Activated CD4-positive, alpha-beta T cell treated with anti-CD3 and anti-CD28 coated beads, Interleukin-2, amount 10 ng/mL, durations not matched to agents 24 days and 14 days (primary cell): ENCODE measurements at places on chromosomes 5 and 9. TPM values are rescaled to one million over a fixed set of nuclear protein-coding genes. Genes with fewer than 3 reads are reported as not detected.
A peak's percentile ranks its signal among the peaks of the same experiment; 100 is the strongest.

PCDHB4 gene
- not detected in 2 replicates for total RNA-seq

GLRA1 gene
- not detected in 2 replicates for total RNA-seq

PRKAA1 gene
- 44.8 and 49.1 TPM in 2 replicates for total RNA-seq

FBXW11 gene
- 53.3 and 54.4 TPM in 2 replicates for total RNA-seq

OBP2B gene
- total RNA-seq, result not detected in 2 replicates

- H3K27me3 ChIP-seq, result no peaks in the 10 kb centered on the region
- H3K4me3 ChIP-seq, result no peak overlapping the region
- DNase-seq, result no peak
- H3K4me1 ChIP-seq, result no peaks in the 10 kb centered on the region
- no peak overlapping the region for H3K27ac ChIP-seq
These were observed 1816.5 kb downstream of the MAT2B start for GRCh38 chr5:165321912-165322311.

GRCh38 chr5:179278119-179278518 lies 67.1 kb downstream of the ADAMTS2 start:
- H3K36me3 ChIP-seq, result no peaks in the 10 kb centered on the region
- no peaks in the 10 kb centered on the region for H3K4me1 ChIP-seq
- DNase-seq, result no peak
- H3K4me3 ChIP-seq, result no peak overlapping the region
- H3K27me3 ChIP-seq, result no peaks in the 10 kb centered on the region
- no peak overlapping the region for H3K27ac ChIP-seq

- no peak overlapping the region for H3K27ac ChIP-seq
- peaks cover 13% of the 10 kb centered on the region for H3K4me1 ChIP-seq
- no peak overlapping the region for H3K4me3 ChIP-seq
- no peak for DNase-seq
These were observed 21.1 kb upstream of the EEIG1 start for GRCh38 chr9:128001779-128002298.

GRCh38 chr5:41598011-41598410 lies 87.6 kb upstream of the PLCXD3 start:
- H3K27me3 ChIP-seq, result no peaks in the 10 kb centered on the region
- no peak overlapping the region for H3K27ac ChIP-seq
- H3K36me3 ChIP-seq, result no peaks in the 10 kb centered on the region
- H3K4me3 ChIP-seq, result no peak overlapping the region
- DNase-seq, result no peak

DNA sequence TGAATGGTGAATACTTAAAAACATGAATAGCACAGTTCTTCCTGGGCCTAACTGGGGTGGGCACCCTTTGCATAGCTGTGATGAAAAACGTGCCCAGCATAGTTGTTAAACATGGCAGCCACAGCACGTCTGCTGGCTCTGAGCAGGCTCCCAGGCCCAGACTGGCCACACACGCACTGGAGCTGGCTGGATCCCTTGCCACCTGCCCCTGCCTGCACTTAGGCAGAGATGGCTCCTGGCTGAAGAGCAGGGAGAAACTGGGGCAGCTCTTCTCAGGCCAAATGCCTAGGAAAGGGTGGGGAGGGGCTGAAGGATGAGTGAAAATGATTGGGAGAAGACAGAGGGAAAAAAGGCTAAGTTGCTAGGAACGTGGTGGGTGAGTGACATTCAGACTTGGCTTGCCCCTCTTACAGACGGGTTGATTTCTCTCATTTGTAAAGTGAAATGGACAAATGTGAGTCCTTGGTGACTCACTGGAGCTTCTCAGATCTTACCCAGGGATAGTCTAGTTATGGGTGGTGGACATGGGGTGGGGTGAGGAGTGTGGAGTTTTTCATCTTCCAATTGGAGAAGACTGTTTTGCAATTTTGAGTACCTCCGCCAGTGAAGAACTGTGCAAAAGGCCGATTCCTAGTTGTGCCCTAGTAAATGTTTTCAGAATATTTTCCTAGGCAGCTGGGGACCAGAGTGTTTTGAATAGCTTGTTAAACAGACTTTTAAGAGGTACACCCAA lies 42.4 kb downstream of the TRIO start:
- no peaks in the 10 kb centered on the region for H3K36me3 ChIP-seq
- DNase-seq, result no peak
- H3K4me1 ChIP-seq, result no peaks in the 10 kb centered on the region
- H3K4me3 ChIP-seq, result no peak overlapping the region
- H3K27ac ChIP-seq, result no peak overlapping the region

- H3K4me1 ChIP-seq, result no peaks in the 10 kb centered on the region
- no peak overlapping the region for H3K4me3 ChIP-seq
- no peak overlapping the region for H3K27ac ChIP-seq
- DNase-seq, result no peak
- H3K36me3 ChIP-seq, result no peaks in the 10 kb centered on the region
These were observed 198.1 kb upstream of the WWC1 start for GRCh38 chr5:168093200-168093910.

DNA sequence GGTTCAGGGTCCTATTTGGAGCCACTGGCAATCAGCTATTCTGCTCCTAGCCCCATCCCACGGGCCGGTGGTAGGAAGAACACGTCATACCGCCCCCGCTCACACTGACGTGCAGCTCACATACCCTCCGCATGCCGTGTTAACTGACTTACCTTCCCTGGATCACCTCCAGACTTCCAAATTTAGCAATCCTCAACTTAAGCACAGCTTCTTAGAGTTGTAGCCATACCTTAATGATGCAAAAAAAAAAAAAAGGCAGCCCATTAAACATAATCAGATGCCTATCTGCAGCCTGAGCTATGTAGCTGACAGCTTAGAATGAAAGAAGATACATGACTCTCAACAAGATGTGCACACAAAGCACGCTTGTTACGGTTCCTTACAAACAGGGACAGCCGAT lies 93.0 kb downstream of the IRX2 start:
- H3K36me3 ChIP-seq, result no peaks in the 10 kb centered on the region
- no peaks in the 10 kb centered on the region for H3K27me3 ChIP-seq
- H3K4me3 ChIP-seq, result no peak overlapping the region
- H3K27ac ChIP-seq, result no peak overlapping the region
- no peak for DNase-seq
- no peaks in the 10 kb centered on the region for H3K4me1 ChIP-seq

GRCh38 chr5:173383711-173384110 lies 55.5 kb upstream of the STC2 start:
- H3K4me1 ChIP-seq, result no peaks in the 10 kb centered on the region
- no peak overlapping the region for H3K4me3 ChIP-seq
- no peak overlapping the region for H3K27ac ChIP-seq
- no peaks in the 10 kb centered on the region for H3K36me3 ChIP-seq
- DNase-seq, result no peak

GRCh38 chr9:35812025-35812602 lies at the start of gene SPAG8:
SPAG8 (minus strand) TSS chr9:35812262; CDS start chr9:35812147, 115 bp downstream.
- H3K27ac ChIP-seq, result peak within 1 kb of the TSS; percentile 94
- H3K27me3 ChIP-seq, result no peaks in the 10 kb centered on the region
- peak; percentile 99 for DNase-seq
- H3K36me3 ChIP-seq, result peaks cover 8% of the 10 kb centered on the region

DNA sequence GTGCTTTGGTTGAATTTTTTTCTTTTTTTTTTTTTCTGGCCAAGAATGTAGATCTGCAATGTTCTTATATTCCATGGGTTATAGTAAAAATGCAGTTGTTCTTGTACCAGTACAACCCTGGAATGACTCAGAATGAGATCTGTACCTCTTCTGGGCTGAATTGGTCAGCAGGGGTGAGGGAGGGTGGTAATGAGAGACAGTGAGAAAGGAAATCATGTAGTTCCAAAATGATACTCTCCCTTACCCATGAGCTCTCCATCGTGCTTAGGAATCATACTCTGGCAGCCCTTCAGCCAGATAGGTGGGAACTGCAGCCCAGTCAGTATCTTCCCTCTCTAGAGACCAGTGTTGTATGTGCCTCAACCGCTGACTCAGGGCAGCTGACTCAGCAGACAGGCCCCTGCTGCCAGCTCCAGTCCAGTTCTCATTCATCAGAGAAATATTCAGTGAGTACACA lies 2.1 kb upstream of the GLIS3 start:
- H3K27ac ChIP-seq, result peak overlapping the region; percentile 54
- H3K4me1 ChIP-seq, result peaks cover 54% of the 10 kb centered on the region
- no peaks in the 10 kb centered on the region for H3K36me3 ChIP-seq
- DNase-seq, result no peak
- no peak overlapping the region for H3K4me3 ChIP-seq

- H3K27me3 ChIP-seq, result no peaks in the 10 kb centered on the region
- peaks cover 50% of the 10 kb centered on the region for H3K36me3 ChIP-seq
- DNase-seq, result peak; percentile 60
- no peak overlapping the region for H3K4me3 ChIP-seq
- H3K27ac ChIP-seq, result peak overlapping the region; percentile 49
- H3K4me1 ChIP-seq, result peaks cover 74% of the 10 kb centered on the region
These were observed 6.8 kb downstream of the MACROH2A1 start for GRCh38 chr5:135392256-135392655.
